ENCODE measurements at places on chromosomes 7 and 10. TPM values are rescaled to one million over a fixed set of nuclear protein-coding genes. Genes with fewer than 3 reads are reported as not detected.

DNA sequence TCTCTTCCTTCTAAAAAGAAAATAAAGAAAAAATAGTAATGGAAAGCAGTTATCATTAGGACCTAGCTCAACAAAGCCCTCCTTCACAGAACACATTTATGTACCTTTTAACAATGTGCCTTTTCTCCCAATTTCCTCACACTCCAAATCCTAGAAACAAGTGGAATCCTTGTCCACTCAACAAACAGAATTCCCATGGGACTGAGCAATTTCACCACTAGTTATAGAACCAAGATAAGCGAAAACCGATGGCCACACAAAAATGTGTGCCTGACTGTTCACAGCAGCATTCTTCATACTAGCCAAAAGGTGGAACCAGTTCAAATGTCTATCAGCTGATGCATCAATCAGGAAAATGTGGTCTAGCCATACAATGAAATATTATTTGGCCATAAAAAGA, 17.3 kb downstream of the DCLRE1C start:
- DNase-seq = no peak

- no peak for DNase-seq
These were observed 229.9 kb downstream of the RPS24 start for GRCh38 chr10:78263521-78263988.

GRCh38 chr10:5529702-5530411, 5.1 kb downstream of the CALML3 start:
- DNase-seq = no peak

CHCHD1 gene
- total RNA-seq = 22.5 TPM

DNA sequence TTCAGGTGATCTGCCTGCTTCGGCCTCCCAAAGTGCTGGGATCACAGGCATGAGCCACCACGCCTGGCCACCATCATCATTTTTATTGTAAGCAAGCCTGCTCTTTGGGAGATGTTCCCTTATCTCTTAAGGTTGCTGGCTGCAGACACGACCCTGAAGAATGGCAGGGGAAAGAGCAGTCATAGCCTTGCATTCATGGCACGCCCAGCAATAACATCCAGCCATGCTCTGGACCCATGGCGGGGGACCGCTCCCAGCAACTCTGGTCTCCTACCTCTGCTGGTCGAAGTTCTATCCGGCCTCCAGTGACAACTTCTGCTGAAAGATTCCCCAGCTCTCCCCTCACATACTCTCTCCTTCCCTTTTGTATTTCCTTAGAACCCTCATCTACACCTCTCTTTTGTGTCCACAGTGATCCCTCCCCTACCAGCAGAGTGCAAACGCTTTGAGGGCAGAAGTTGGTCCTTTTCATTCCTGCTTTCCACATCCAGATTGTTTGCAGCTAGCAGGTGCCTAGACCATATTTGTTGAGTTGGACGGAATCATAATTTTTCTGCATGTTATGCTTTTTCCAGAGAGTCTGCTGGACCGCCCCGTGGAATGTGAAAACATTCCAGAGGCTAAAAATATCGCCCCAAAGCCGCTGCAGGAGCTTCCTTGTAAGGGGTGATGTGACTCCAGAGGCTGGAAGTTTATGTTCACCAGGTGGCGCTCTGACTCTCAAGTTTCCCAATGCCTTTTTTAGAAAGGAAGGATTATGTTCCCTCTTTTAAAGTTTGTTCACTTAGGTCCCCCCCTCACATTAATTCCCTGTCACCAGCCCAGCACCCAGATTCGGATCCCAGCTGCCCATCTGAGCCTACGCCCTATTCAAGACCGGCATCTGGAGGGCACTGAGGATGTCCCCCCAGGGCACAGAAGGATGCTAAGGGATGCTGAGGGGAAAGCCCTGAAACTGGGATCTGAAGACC, 4.3 kb upstream of the MARVELD1 start:
- DNase-seq = peak; percentile 38

DNAJB9 gene
- 23.2 TPM for total RNA-seq

GRCh38 chr7:86785641-86786040, 141.9 kb downstream of the GRM3 start:
- DNase-seq = no peak

DNA sequence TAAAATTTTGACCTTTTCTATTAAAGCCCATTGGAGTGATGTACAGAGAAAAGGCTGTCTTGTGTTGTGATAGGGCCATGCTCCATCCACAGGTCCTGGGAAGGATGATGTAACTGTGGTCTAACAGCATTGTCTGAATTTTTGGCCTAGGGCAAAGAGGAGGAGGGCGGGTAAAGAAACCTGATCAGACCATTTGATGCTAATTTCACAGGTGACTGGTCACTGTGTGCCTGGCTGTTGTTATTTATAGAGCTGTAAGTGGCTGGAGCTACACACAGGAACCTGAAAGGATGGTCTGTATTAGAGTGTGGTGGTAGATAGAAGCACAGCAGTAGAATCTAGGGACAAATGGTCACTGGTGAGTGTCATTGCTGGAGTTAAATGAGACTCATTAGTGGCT, 182.1 kb downstream of the AUTS2 start:
- no peak for DNase-seq

DNA sequence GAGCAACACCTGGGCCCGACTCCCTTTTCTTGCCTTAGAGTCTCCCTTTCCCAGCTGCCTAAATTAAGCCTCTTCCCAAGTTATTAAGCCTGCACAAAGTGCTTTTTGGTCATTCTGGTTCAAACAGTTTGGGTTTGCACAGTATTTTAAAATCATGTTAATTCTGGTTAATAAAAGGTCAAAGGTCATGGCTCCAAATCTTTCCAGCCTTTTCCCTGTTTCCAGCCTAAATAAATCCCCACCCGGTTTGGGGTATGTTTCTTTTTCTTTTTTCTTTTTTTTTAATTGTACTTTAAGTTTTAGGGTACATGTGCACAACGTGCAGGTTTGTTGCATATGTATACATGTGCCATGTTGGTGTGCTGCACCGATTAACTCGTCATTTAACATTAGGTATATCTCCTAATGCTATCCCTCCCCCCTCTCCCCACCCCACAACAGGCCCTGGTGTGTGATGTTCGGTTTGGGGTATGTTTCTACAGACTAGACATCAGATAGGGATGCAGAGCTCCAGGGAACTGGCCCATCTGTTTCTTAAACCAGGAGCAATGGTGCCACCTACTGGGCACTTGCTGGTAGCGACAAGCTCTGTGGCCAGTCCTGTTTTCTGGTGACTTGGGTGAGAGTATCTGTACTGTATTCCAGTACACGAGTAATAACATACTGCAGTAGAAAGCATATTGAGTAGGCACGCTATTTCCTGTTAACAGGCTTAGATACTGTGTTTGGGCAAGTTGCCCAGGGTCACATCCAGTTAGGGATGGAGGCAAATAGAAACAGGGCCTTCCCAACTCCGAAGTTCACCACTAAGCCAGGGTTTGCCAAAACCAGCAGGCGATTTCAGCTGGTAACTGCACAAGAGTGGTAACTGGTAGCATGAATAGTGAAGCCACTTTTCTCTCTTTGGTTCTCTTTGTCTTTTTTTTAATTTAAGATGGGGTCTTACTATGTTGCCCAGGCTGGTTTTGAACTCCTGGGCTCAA, 60.6 kb upstream of the TRIM8 start:
- peak; percentile 84 for DNase-seq

DNA sequence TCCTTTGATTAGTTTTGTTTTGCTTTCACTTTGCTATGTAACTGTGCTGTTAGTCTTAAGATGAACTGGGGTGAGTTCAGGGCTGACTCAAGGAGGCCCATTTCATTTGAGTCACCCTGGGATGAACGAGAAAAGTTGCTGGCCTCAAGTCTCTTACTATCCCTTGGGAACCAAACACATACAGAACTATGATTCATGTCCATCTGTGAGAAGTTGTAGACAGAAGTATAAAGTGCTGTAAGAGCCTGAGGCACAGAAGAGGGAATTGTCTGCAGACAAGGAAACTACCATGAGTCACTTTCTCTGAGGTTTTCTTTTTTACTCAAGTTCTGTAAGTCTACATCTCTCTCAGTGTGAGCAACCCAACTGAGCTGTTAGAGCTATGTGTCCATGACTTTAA, 179.8 kb upstream of the CSTF2T start:
- peak; percentile 29 for DNase-seq

RTKN2 gene
- total RNA-seq = 18.7 TPM

AQP1 gene
- 0.60 TPM for total RNA-seq

PNLIP gene
- not detected for total RNA-seq

- DNase-seq = no peak
These were observed 1.2 kb upstream of the ARPC1B start for GRCh38 chr7:99373091-99374066.

- DNase-seq = peak; percentile 25
These were observed 11.3 kb downstream of the KMT2C start for GRCh38 chr7:152424348-152425108.

GRCh38 chr10:62550173-62550572, 176.0 kb downstream of the ZNF365 start:
- no peak for DNase-seq

GRCh38 chr7:104791080-104791479, 222.9 kb upstream of the KMT2E start:
- no peak for DNase-seq

APBB1IP gene
- total RNA-seq = 49.7 TPM

- DNase-seq = no peak
These were observed 864.9 kb upstream of the ZWINT start for GRCh38 chr10:57225920-57226319.

HTR7 gene
- 0.10 TPM for total RNA-seq

GRCh38 chr7:44965441-44965903, 13.3 kb downstream of the MYO1G start:
- DNase-seq = no peak

GRCh38 chr7:100865372-100865911, 1.7 kb upstream of the TRIP6 start:
- DNase-seq = no peak

DNA sequence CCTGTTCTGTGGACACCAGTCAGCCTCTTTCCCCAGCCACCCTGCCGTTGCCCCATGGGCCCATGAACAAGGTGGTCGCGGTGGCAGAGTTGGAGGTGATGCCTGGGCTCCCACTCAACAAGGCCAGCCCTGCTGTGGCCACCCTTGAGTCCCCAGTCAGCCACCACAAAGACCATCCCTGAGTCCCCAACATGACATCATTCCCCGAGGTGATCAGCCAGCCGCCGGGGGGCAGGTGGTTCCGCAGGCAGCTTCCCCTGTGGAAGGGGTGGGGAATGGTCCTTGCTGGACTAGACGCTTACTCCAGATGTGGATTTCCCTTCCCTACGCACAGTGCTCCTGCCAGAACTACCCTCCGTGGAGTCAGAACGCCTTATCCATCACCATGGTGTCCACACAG, 271.7 kb downstream of the PTPRN2 start:
- no peak for DNase-seq

TRIM73 gene
- 12.1 TPM for total RNA-seq

FGL2 gene
- 0.38 TPM for total RNA-seq

- DNase-seq = no peak
These were observed 308.5 kb downstream of the REEP3 start for GRCh38 chr10:63829573-63830149.

- no peak for DNase-seq
These were observed 161.1 kb upstream of the ZMIZ1 start for GRCh38 chr10:78907551-78908211.

GRCh38 chr10:26550774-26551526, 112.8 kb downstream of the APBB1IP start:
- DNase-seq = no peak

- DNase-seq = no peak
These were observed 95.3 kb upstream of the CARD11 start for GRCh38 chr7:3138997-3139396.

DNA sequence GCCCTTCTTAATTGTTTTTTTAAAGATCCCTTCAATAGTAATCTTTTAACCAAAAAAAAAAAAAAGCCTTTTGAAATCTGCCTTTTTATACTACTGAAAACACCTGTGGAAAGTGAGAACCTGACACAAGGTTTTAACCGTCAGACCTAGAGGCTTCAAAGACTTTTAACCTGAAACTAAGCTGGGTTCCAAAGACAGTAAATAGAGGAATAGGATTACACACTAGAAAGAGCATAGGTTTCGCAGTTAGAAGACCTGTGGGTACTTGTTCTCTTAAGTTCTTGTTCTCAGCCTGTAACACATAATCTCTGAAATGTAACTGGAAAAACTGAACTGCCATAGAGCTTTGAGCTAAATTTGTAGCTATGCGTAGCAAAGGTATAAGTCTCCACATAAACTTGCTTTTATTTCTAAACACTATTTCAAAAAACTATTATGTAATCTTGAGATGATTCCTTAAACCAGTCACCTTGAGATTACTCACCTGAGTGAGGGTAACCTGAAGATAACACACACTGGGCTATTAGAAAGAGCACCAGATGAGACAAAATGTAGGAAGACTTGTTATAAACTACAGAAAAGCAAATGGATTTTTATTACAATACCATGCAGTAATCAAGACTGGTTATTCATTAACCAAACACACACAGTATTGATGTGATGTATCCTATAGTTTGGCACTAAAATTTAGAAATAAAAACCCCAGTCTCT, 196.6 kb upstream of the FRMD4A start:
- DNase-seq = no peak

TMEM176A gene
- total RNA-seq = 0.24 TPM

OR2A1 gene
- not detected for total RNA-seq

DNA sequence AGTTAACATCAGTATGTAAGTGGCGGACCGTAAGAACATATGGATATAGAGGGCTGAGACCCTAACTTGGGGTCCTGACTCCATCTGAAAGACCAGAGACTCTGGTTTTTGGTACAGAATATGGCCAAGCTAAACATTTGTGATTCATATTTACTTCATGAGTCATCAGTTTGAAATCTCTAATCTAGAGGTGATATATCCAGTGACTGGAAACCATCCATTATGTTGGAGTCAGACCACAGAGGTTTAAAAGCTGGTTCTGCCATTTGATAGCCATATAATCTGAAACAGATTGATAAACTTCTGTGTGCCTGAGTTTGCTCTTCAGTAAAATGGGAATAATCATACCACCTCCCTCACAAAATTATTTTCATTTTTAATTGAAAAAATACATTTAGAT, 505.3 kb downstream of the SORCS3 start:
- no peak for DNase-seq

DNA sequence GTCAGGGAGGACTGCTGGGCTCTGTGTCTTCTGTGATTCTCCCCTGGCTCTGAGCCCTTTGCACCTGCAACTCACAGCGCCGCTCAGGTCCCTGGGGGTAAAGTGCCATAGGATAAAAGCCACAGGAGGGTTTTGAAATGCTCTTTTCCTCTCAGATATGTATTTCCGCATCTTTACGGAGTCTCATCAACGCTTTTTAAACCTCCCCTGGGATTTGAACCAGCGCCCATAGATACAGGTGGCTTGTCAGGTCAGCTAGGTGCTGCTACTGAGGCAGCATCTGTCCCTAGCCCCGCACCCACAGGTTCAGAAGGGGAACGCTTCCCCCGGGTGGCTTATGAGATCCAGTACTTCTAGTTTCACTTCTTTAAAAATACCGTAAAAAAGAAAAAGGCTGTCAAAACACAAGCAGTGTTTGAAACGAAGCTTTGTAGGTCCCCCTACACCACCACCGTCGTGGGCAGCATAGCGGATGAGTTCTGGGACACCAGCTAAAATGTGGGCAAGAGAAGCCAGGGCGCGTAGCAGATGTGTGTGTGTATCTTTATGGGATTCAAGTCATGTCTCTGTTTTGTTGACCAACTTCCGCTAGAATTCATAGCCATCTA, 173.5 kb downstream of the CUX1 start:
- peak; percentile 3 for DNase-seq

Measured in activated T-cell treated with anti-CD3 and anti-CD28 coated beads, Interleukin-2, amount 50 U/mL, for 72 hours (primary cell).